ENCODE measurements at places on chromosomes 4 and X.

DNA sequence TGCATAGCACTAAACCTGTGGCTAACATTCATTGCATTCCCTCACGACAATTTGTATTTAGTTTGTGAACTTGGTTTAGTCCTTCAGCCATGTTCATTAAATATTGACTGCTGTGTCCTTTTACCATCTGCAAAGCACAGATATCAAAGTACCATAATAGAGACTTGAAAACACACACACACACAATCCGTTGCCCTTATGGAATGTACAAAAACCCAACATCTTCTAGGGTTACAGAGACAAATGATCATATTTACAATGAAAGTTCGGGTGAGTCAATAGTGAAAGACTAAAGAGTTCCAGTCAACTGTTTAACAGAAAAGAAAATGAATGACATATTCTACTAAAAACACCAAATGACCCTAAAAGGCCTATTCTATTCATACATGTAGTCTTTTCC, 50.8 kb upstream of the TXK start:
- no peak for DNase-seq

GRCh38 chr4:60884587-60884986, 315.5 kb upstream of the ADGRL3 start:
- no peak for DNase-seq

DNA sequence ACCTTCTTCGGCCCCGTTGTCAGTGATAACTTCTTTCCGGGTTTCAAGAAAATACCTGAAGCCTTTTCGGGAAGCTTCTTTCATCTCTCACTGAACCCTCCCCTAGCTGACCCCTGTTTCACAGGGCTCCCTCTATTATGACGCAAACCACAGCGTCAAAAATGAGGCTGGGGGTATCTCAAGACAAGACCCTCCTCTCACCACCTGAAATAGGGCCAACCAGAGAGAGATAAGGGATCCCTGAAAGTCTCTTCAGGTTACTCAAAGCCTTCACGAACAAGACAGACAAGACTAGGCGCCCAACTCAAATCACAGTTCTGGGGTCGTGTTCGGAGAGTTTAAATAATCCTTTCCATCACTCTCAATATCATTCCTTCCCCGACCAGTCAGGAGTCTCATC, 1.2 kb downstream of the PHF8 start:
- DNase-seq: no peak

DNA sequence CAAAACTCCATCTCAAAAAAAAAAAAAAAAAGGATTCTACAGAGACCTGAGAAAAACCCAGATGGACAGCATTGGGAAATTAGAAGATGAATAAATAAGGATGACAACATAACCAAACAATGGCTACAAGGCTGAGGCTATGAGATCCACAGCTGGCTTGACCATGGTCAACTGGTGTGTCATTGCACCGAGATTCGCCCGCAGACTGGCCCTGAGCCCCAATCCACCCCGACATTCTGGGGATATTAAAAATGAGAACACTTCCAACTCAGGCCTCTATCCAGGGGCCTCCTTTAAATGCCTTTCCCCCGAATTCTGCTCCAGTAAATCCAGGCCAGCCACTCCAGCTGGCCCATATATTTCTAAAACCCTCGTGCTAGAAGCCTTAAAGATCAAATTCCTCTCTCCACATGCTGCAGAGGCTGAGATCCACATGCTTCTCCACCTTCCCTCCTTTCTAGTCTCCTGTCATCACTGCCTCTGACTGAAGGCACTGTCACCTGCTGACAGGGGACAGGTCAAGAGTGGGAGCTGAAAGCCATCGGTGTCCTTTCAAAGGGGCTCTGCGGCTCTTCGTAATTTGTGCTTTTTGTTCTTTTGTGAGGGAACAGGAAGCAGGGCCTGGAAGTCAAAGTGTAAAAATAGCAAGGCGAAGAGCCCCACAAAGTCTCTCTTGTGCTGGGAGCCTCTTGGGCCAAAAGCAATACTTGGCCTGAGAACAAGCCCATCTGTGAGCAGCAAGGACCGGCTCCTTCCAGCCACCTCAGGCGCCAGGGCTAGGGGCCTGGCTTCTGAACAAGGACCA, 203.7 kb downstream of the NSUN7 start:
- DNase-seq: no peak

GRCh38 chrX:906586-906985, 276.0 kb downstream of the SHOX start:
- DNase-seq: no peak

DNA sequence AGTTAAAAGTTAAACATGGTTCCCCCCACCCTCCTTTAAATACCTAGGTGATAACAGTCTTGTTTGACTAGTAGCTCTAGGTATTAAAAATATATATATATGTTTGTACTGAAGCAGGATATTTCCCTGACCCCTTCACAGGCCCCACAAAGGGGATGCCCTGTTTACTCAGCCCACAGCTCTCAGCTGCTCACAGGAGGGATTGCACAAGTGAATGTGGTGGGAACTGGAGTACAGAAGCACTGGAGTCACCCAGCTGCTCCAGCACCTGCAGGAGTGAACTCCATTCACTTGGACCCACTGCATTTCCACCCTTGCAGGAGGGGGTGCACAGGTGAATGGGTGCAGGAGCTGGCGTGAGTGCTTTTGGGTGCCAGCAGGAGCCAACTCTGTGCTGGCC, 99.3 kb upstream of the TLR3 start:
- DNase-seq: no peak

- no peak for DNase-seq
These were observed 5.9 kb downstream of the UGDH start for GRCh38 chr4:39521253-39521919.

DNA sequence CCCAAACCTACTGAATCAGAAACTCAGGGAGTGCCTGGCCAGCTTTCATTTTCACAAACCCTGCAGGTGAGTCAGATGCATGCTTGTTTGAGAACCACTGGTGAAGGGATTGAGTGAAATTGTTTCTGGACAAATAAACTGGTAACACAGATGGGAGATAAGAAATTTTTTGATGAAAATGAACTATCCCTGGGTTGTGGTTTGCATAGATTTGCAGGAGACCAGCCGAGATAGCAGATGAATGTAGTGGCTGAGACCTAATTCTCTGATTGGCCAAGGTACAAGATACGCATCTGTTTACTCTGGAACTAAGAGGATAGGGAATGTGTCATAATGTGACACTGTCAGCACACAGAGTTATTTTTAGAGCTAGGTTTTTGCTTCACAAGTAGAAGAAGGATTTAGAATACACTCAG, 117.8 kb upstream of the NOCT start:
- no peak for DNase-seq

DNA sequence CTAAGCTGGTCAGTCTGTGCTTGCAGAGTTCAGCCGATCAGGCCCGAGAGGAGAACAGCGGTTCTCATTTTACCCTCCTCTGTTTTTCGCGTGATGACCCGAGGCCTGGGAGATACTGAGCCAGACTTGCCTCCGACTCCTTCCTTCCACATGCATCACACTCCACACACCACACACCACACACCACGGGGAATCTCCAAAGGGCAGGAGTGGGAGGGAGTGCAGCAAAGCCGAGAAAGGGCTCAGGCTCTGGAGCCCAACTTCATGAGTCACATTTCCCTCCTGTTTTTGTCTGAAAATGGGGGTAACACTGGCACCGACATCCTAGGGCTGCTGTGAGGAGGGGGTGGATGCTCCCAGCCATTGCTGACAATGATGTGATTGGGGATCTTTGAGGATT, 38.9 kb downstream of the TKTL1 start:
- DNase-seq: no peak

DNA sequence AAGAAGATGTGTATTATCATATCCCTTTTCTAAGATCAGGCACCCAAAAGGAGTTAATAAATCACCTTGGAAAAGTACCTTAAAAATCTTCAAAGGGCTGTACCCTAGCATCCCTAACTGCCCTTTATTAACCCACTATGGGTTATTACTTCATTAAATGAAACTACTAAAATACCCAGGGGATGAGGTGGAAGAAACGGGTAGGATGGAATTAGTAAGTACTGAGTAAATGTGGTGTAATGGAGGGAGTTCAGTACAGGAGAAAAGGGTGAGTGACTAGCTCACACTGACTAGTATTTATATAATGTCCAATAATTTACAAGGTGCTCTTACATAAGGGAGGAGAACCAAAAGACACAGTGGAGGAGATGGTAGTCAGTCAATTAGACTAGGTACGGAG, 51.0 kb upstream of the RASGEF1B start:
- no peak for DNase-seq

DNA sequence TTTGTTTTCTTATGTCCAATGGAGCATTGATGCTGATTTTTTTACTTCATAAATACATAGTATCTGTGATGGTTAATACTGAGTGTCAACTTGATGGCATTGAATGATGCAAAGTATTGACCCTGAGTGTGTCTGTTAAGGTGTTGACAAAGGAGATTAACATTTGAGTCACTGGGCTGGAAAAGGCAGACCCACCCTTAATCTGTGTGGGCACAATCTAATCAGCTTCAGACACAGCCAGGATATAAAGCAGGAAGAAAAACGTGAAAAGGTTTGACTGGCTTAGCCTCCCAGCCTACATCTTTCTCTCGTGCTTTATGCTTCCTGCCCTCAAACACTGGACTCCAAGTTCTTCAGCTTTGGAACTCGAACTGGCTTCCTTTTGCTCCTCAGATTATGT, 230.6 kb upstream of the SPRY1 start:
- DNase-seq: no peak

GRCh38 chrX:8879750-8880149, 78.6 kb upstream of the FAM9A start:
- peak; percentile 13 for DNase-seq

DNA sequence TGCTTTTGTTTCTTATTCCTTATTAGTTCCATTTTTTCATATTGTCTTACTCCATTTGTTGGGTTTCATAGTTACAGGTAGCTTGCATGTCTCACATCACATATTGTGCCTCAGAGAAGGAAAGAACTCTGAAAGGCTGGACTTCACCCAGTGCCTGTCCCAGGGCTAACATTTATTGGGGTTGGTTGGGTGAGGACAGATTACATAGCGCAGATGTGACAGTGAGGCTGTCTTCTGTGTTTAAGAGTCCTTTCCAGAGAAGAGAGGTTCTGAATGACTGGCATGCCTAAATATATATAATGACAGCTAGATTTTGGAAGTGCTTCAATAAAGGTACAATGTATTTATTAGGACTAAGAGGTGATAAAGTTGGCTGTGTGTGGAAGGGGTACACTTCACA, 2.7 kb downstream of the ZNF330 start:
- no peak for DNase-seq

- no peak for DNase-seq
These were observed 256.5 kb upstream of the FAT1 start for GRCh38 chr4:186979961-186980745.

GRCh38 chr4:9903317-9903716, 118.0 kb downstream of the SLC2A9 start:
- no peak for DNase-seq

- no peak for DNase-seq
These were observed 20.4 kb upstream of the FGF16 start for GRCh38 chrX:77426811-77427210.

DNA sequence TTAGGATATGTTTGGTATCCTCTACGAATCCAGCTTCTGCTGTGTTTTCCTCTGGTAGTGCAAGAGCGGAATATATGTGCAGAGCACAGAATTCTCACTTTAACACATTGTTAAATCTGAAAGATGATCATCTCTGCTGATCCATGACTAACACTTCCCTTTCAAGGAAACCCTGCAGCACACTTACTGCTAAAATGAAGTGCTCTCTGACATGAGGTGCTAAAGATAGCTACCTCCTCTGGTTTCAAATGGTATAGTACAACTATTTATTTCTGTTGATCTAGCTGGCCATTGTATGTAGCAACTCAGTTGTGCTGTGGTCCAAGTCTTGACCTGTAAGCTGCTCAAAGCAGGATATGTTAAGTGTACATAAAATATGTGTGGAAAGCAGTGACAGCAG, 162.4 kb upstream of the FMR1 start:
- no peak for DNase-seq

GRCh38 chr4:102735582-102735981, 25.2 kb downstream of the MANBA start:
- DNase-seq: no peak

GRCh38 chr4:81628489-81628888, 156.8 kb upstream of the RASGEF1B start:
- no peak for DNase-seq

DNA sequence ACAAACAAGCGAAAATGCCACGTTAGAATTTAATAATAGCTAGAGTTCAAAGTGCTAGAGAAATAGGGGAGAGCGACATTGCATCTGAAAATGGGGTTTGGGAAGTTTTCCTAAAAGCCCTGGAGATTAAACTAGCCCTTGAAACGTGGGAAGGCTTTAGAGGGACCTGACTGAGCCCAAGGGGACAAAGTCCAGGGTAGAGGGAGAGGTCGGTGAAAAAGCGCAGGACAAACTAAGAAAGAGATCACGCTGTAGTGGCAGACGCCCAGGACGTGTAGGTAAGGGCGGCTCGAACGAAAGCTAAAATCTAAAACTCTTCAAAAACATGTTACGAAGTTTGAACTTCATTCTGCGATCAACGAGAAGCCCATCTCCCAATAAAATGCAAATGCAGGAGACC, 1.1 kb upstream of the ATP11C start:
- no peak for DNase-seq

DNA sequence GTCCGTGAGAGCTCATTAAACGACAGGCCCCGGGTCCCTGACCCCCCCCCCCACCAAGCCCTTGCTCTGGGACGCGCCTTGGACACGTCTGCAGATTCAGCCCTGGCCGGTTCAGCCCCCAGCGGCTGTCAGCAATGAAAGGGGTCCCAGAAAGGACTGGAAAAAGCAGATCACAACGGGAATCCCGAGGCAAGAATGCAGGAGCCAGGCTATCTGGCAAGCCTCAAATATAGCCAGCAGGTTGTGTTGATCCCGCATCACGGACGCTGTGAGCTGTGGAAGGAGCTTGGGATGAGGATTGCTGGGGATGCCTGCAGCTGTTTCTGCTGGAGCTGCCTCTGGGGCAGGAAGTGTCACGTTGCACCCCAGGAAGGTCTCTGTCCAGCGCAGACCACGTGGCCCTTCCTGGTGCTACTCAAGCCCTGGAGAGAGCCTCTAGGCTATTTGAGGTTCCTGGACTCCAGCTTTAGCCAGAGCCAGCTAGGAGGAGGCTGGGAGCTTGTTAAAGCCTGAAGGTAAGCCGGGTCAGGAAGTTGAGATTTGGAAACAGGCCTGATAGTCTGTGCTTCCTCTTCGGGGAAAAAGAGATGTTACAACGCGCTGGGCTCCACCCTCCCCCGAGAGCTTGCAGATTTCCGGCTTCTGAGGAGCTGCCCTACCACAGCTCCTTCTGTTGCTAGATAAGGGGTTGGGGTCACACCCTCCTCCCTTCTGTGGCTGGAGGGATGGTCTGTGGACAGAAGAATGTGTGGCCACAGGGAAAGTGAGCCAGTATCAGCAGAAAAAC, 19.3 kb upstream of the CSF2RA start:
- no peak for DNase-seq

- DNase-seq: no peak
These were observed 187.4 kb upstream of the RPS6KA3 start for GRCh38 chrX:20454117-20454516.

Data from iPS DF 6.9 (cell line).